Natural killer cell treated with Interleukin-12 subunit alpha and Interleukin-12 subunit beta and Interleukin-15 and Interleukin-18, amount 100 ng/mL, for 72 hours (primary cell): ENCODE measurements at places on chromosomes 5 and 9.

- no peak for DNase-seq
These were observed 1.9 kb downstream of the AP3S1 start for GRCh38 chr5:115843444-115844130.

DNA sequence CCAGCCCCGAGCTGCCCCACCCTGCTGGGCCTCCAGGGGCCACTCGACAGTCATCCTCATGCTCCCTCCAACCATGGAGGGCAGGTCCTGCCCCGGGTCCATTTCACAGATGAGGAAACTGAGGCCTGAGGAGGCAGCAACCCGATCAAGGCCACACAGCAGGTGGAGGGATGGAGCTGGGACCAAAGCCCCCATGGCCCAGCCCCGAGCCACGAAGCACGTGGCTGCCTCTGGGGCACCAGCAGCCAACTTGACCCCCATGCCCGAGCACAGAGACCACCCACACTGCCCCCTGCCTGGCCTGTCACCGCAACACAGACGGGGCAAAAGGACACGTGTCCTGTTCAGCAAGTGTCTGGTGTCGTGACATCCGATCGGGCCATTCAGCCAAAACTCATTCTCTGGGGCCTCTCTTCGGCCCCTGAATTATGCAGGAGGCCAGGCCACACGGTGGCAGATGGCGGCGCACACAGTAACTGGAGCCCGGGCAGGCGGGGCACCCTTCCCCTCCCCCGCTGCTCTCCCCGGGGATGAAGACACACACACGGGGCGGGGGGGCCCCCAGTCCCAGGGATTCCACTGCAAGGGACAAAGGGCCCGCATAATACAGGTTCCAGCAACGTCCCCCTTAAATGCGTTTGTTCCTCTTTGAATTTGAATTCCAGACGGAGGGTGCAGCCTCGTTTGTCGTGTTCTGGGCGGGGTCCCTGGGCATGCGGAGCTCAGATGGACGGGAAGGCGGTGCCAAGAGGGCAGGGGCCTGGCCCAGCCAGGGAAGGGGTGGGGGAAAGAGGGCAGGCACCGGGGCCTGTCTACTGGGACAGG is 29.4 kb upstream of the TMEM250 start:
- no peak for DNase-seq

- no peak for DNase-seq
These were observed 43.7 kb downstream of the CDH6 start for GRCh38 chr5:31237174-31237573.

GRCh38 chr5:1183424-1184162 is 17.8 kb upstream of the SLC6A19 start:
- peak; percentile 59 for DNase-seq

DNA sequence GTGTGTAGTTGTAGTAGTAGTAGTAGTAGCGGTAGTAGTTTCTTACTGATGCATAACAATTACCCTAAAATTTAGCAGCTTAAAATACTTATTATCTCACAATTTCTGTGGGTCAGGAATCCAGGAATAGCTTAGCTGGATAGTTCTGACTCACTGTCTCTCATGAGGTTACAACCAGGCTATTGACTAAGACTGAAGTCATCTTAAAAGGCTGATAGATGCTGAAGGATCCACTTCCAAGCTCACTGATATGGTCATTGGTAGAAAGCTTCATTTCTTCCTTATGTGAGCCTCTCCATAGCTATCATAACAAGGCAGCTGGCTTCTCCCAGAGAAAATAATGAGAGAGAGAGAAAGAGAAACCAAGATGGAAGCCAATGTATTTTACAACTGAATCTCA is 147.5 kb upstream of the FBXL17 start:
- no peak for DNase-seq

DNA sequence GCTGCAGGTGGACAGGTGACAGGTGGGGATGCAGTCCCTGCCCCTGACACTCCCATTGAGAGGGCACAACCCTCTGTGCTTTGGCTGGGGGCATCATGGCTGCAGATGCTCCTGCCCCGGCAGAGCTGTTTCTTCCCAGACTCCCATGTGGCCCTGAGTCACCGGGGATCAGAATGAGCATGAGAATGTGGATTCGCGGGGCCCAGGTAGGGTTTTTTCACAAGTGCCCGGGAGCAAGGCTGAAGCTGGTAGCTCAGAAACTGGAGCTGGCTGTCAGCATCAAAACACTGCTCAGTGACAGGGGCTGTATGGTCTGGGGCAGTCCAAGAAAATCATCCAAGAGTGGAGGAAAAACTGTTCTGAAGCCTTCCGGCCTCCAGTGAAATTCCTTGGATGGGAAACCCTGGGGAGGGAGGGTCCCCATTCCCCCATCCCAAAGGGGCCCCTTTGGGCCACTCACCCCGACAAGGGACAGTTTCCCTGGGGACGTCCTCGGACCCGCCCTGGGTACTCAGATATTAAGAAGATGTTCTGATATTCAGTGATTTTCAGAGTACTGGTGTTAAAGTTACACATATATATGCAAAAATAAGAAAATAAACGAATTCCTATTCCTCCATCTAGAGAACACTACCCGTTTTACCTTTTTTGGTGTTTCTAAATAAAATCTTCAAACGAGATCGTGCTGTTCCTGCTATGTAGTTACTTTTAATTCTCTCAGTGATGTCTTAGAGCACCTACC is 120.1 kb upstream of the LPCAT1 start:
- no peak for DNase-seq

- DNase-seq: no peak
These were observed 67.2 kb upstream of the CD180 start for GRCh38 chr5:67263656-67264408.

DNA sequence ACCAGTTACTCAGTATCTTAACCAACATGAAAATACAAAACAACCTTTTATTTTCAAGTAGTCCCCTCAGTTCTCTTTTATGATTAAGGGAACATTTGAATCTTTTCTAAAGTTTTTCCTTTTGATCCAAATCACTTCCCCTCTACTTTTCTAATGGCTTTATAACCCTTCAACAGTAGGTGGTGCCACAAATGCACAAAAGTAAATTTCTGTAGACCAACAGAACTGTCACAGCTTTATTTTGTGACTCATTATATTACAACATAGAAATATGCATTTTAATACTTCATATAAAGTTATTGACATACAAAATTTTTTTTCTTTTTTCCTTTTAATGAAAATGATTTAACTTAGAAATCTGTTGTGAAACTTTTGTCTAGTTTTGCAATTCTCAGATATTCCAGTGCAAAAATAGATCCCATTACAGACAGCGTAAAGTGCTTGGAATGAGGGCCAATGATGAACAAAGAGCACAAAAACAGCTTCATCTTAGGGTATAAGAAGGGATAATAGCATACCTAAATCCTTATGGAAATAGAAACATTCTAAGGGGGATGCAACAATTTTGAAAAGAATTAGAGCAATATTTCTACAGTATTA is 17.0 kb downstream of the NIPSNAP3B start:
- DNase-seq: no peak

DNA sequence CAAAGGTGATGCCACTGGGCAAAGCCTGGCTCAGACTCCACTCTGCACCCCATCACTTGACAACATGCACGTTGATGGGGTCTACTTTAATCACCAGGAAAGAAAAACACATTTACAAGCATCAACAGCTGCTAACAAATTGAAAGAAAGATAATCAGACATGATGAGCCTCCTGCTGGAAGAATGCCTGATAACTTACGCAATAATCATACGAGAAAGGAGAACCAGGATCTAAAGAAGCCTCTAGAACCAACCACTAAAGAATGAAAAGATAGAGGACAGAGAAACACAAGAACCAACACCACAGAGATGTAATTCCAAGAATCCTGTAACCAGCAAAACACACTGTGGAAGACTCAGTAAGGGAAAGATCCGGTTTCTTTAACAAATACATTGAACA is 120.3 kb upstream of the ICE1 start:
- DNase-seq: no peak

- no peak for DNase-seq
These were observed 381.0 kb upstream of the IRX4 start for GRCh38 chr5:2263763-2264162.

- DNase-seq: no peak
These were observed 577 bp downstream of the RNF145 start for GRCh38 chr5:159208514-159209437.

DNA sequence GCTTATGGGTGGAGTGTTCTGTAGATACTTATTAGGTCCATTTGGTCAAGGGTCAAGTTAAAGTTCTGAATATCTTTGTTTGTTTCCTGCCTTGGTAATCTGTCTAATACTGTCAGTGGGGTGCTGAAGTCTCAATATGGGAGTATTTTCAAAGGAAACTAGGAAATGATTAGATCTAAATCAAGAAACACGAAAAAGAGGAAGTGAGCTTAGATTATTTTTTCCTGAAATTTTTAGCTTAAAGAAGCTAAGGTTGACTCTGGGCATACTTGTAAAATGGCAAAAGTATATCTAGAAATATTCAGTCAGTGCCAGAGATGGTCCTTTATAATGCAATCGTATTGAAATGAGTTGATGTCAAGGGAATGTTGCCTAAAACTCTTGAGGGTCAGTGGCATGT is 313.5 kb downstream of the ICE1 start:
- DNase-seq: no peak

- no peak for DNase-seq
These were observed 1808.8 kb upstream of the ACO1 start for GRCh38 chr9:30575691-30576090.

DNA sequence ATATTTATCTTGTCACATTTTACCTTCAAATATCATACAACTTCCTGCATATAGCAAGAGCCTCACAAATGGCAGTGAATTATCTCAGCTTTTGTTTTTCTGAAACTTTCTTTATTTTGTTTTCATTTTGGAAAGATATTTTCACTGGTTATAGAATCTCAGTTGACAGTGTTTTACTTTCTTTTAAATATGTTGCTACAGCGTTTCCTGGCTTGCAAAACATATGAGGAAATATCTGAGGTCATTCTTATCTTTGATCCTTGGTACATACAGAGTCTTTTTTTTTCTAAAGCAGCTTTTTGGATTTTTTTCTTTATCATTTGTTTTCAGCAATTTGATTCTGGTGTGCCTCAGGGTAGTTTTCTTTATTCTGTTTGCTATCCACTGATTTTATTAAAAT is 77.6 kb upstream of the CEP78 start:
- DNase-seq: no peak

- DNase-seq: no peak
These were observed 26.8 kb downstream of the ITGA1 start for GRCh38 chr5:52814352-52815148.

- DNase-seq: no peak
These were observed 4.1 kb downstream of the ISOC1 start for GRCh38 chr5:129098488-129099183.

- no peak for DNase-seq
These were observed 184.1 kb downstream of the MARCHF11 start for GRCh38 chr5:15995341-15996052.

- DNase-seq: no peak
These were observed 44.3 kb downstream of the TNFSF15 start for GRCh38 chr9:114761523-114761922.

GRCh38 chr5:77568555-77568954 is 70.0 kb downstream of the OTP start:
- DNase-seq: no peak

- no peak for DNase-seq
These were observed 3.9 kb downstream of the EXOC3 start for GRCh38 chr5:446883-447263.

DNA sequence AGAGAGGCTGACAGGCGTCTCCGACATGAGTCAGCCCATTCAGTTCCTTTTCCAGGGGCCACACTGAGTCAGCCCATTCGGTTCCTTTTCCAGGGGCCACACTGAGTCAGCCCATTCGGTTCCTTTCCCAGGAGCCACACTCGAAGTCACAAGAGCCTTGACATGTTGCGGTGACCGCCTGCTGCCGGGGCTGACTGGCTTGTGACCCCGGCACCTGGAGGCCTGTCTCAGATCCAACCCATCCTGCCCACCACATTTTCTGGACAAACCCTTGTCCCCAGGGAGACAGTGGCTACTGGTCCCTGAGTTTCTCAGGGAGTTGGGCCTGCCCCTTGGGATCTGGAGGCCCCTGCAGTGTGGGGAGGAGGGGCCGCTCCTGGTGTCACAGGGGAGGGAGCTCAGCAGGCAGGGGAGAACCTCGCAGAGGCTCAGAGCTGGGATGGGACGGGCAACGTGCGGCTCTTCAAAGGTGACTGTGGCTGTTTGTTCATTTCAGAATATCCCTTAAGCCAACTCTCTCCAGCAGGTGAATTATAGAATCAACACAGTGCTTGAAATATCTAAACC is 40.5 kb upstream of the LPCAT1 start:
- DNase-seq: no peak

DNA sequence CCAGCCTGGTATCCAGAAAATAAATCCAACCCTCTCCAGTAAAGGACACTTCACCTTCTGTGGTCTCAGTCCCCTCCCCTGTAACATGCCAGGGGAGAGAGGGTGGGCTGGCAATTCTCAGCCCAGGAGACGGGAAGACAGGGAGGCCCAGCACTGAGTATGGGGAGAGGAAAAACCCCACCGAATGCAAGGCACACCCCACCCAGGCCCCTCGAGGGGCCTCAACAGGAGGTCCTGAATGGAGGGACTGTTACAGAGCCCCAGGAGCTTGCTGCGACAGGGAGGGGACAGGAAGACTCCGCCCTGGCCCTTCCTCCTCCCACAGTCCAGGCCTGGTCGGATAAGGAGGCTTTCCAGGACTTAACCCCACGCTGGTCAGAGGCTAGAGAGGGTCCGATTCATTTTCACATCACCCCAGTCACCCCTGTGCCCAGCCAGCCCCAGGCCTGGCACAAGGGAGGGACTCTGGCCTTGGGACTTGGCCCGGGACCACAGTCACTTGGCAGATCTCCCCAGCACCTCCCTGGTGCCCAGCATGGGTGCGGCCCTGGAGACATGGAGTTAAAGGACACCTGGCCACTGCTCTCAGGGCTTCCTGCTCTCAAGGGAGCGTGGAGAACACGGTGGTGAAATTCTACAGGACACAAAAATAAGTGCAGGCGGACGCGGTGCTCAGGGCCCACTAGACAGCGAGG is 44.9 kb upstream of the STXBP1 start:
- no peak for DNase-seq

DNA sequence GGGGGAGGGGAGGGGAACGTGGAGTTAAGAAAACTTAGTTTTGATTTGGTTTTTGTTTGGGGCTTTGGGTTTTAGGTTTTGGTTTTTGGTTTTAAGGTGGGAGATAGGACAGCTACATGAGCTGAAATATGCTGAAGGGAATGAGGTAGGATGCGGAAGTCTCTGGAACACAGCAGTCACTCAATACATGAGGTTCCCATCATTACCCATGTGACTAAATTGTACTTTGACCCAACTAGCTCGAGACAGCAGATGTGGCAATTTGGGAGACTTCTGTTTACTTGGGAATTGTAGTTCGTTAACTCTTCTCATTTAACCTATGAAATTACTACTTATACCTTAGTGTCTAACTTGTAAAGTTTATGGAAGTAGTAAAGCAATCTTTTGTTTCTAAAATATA is 124.2 kb downstream of the TLE1 start:
- DNase-seq: no peak

GRCh38 chr9:72925126-72925789 is 27.6 kb downstream of the ALDH1A1 start:
- no peak for DNase-seq

DNA sequence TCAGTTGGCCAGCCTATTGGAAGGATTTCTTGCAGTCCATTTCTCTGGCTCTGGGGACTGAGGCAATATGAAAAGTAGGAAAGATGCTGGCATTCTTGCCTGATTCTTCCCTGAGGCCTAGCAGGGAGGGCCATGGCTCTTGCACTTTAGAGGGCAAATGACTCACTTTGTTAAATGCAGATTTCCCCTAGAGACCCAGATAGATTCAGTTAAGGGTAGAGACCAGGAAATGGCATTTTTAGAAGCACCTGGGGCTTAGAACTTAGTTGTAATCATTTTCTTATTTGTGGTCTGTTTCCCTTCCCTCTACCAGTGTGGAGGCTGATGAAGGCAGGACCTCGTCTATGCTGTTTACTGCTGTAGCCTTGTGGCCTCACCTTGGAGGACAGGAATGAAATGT is 112.8 kb upstream of the NR3C1 start:
- DNase-seq: no peak
